ENCODE measurements at places on chromosomes 16 and 17.
A peak's percentile ranks its signal among the peaks of the same experiment; 100 is the strongest.

DNA sequence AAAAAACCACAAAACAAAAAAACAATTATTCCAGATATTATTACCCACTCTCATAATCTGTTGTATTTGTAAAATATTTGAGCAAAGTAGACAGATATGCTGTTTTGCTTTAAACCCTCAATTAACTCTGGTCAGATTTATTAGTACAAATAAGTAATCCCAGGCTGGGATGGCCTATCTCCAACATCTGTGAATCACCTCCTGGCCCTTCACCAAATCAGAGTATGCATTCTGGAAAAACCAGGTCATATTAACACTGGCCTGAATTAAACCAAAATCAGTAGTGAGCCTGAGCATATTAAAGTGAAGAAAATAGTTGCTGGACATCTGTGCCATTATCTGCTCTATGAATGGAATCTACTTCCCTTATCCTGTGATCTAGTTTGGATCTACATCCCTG, 41.0 kb downstream of the STAT3 start:
- DNase-seq = peak; percentile 93

DNA sequence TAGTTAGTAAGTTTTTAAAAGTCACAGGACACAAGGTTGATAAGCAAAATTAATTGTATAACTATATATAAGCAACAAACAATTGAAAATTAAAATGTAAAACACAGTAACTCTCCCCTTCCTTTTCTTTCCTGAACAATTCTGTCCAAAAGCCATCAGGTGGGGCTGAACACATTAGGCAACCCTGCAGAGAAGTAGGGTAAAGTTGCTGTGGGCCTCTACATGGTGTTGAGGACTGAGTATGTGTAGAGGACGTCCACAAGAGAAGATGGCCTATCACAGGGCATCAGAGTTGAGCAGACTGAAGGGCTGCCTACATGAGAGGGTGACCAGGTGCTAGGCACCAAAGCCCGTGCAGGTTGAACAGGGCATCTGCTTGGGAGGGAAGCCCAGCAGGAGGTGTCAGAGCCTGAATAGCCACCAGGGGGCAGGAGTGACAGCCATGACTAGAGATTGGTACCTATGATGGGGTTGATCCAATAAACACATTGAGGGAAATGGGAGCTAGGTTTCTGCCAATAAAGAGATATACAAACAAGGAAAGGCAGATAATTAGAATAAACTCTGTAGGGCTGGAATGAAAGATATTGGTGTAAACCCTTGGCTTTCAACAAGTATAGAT, 415.1 kb downstream of the NPIPA8 start:
- peak; percentile 37 for DNase-seq

DNA sequence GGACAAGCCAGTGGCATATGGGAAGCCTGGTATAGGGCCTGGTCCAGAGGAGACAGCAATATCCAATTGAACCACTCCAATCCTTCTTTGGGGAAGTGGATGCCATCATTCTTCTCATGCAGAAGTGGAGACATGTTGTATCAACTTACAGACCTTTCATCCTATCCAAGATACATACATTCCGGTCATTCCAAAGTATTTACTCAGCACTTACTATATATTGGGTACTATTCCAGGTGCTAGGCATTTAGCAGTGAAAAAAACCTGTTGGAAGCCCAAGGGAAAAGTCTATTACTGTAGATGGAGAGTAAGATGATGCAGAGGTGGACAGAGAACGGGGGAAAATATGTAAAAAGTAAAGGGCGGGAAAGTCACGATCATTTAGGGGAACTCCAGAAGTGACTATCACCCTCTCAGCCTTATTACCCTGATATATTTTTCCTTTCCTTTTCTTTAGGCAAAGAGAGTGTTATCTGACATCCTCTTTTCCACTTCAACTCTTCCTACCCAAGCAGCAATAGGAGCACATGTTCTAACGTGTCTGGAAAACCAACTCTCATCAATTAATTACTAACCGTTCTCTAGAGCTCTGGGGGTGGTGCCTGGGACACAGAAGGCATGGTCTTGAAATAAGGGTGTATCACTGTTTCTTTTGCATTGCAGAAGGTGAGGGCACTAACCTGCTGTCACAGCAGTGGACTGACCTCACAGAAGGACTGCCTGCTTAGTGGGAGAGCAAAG, 210.1 kb upstream of the MAF start:
- DNase-seq = no peak

GRCh38 chr17:3879186-3879585, 13.7 kb downstream of the CAMKK1 start:
- peak; percentile 80 for DNase-seq

DNA sequence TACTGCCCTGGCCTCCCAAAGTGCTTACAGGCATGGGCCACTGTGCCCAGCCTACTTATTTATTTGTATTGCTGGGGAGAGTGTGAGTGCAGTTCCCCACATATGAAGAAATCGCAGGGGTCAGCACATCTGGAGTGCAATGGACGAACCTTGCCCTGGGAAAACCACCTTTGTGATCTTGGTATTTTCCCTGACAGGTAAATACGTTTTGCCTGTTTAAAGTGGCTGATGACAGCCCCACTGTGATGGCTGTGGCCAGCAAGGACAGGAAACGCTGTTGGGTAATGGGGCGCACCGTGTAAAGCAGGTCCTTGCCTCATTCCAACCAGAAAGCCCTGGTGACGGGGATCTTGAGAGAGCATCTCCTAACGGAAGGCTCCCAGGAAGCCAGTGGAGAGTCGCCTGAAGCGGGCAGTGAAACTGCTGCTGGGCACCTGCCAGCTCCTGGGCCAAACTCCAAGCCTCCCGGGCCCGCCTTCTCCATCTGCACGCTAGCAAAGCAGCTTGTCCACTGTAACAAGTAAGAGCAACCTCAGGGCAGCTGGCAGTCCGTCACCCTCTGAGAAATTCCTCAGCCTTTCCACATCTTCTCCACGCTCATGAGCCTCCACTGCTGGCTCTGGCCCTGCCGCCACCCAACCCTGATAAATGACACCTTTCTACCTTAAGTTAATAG, 17.5 kb downstream of the EMC8 start:
- DNase-seq = peak; percentile 46

DNA sequence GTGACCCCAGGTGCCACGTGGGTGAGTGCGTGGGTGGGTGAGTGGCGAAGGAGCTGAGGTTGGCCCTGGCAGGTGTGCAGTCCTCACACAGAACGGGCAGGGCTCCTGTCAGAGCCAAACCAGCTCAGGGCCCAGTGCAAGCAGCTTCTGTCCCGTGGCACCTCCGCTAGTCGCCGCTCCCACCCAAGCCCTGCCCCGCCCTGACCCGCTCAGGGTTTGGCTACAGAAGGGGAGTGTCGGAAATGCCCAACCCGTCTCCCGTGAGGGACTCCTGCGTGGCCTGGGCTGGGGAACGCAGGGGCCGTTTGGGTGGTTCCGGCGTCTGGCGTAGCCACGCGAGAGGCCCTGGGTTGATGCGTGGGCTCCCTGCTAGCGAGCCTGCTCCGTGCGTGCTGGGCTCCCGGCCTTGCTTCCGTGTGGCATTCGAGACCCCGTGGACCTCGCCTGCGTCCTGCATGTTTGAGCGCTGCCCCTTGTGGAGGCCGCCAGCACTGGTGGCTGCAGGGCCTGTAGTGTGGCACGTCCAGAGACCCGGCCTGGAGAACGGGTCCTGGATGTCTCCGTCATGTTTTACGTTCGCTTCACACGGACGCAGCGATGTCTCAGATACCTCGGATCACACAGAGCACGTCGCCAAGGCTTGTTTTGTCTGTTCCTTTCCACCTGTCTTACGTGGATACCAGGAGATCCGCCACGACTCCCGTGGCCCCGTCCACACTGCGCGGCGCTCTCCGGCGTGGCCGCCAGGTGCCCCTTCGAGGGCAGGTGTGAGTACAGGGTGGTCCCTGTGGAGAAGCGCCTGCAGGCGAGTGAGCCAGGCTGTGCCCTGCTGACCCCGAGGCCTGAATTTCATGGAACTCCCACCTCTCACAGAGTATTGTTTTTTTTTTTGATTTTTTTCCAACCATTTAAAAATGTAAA, 10.2 kb downstream of the CAPN15 start:
- DNase-seq = no peak

DNA sequence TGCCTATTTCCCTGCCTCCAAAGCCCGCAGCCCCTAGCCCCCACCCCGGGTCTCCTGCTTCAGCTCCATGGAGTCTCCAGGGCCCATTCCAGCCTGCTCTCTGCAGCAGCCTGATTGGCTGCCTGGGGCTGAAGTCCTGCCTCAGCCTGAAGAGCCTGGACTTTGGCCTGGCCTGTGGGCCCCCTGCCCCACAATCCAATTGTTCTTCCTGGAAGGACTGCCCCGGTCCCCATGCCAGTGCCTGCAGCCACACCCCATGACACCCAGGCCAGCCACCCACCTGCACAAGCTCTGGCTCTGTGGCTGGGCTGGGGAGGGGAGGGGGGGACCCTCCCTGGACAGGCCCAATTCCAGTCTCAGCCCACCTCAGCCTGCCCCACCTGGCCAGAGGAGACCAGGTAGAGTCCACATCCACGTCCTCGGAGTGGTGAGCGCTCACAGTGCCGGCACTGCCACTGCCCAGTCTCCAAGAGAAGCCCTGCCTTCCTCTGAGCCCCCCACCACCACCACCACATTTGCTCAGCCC, 12.3 kb downstream of the ENPP7 start:
- no peak for DNase-seq

All from EH (cell line).